ENCODE measurements at places on chromosomes 13 and 19. TPM values are rescaled to one million over a fixed set of nuclear protein-coding genes. Genes with fewer than 3 reads are reported as not detected.

SSC5D gene
- total RNA-seq, result 0.41 TPM

DNA sequence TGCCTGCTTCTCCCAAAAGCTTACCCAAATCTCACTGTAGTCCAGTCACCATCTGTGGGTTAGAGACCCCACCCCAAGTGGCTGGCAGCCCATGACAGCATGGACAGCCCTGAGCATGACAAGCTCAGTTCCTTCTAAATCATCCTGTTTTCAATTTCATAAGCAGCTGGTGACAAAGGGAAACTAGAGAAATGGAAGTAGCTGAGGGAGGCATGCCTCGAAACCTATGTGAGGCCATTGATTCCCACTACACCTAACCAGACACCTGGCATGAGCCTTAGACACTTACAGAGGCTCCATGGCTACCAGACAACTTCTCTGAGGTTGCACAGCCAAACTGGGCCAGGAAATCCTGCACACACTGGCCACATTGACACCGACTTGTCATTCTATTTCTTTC lies 56.2 kb downstream of the ABCC4 start:
- ATAC-seq, result no peak

DNA sequence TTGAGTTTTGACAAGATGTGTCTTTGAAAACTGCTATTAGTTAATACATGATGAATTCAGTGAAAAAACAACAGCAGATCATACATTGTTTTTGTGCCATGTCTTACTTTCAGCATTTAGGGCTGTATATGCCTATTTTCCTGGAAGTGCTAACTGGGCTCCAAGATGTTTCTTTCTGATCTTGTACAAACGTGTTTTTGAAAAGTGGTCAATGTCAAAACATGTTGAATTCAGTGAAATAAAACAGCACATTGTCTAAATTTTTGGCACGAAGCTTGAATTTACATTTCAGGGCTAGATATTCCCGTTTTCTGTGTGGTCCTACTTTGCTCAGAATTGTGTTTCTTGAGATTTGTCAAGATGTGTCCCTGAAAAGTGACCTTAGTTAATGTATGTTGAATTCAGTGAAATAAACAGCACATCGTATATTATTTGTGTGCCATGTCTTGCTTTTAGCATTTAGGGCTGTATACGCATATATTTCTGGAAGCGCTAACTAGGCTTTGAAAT lies 14.7 kb upstream of the PARP4 start:
- ATAC-seq, result no peak

DNA sequence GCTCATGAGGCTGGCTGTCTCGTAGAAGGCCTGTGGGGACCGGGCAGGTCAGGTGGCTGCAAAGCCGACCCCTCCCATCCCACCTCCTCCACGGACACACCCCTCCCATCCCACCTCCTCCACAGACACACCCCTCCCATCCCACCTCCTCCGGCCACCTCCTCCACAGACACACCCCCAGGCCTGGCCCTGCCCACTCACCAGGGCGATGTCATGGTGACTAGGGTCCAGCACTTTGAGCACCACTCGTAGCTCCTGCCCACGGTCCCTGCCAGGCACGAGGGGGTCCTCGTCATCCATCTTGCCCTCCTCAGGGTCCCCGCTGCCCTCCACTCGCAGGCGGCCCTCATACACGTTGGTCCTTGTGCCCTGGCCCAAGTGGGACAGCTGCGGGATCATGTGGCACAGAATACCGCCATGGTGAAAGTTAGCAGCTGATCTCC lies 18.8 kb downstream of the TYK2 start:
- no peak for ATAC-seq

DNA sequence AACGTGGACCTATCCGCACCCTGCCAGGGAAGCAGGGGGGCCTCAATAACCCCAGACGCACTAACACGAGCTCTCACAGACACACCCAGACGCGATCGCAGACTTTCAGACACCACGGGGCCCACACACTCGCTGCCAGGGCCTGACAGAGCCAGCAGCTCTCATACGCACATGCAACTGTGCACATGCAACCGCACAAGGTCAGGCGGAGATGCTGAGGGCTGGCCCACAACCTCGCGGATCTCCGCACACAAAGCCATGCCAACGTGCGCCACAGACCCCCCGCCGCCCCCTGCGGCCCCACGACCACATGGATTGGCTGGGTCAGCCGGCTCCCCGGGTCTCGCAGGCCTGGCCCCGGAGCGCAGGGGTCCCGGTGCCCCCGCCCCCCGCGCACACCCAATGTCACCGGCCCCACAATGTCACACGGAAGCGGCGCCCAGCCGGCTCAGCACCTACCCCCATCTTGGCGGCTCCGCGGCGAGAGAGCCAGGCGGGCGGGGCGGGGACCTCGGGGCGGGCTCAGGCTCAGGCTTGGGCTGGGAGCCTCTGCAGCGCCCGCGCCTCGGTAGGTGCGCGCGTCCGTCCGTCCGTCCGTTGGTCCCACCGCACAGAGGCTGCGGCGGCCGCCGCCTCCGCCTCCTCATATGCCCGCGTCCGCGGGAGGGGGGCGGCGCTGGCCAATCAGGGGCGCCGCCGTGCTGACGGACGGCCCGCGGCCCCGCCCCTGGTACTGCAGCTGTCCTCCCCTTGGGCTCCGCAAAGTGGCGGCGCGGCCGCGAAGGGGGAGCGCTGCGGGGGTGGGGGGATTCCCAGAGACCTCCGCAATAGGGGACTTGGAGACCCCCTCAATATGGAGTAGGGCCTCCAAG lies at the start of gene ATP1A3:
Gene ATP1A3 (minus strand): TSS at position 619 of the 872 bp plus-strand sequence. CDS start 154 bp downstream, at position 465.
- peak; percentile 83 for ATAC-seq

CCL25 gene
- not detected for total RNA-seq

DNA sequence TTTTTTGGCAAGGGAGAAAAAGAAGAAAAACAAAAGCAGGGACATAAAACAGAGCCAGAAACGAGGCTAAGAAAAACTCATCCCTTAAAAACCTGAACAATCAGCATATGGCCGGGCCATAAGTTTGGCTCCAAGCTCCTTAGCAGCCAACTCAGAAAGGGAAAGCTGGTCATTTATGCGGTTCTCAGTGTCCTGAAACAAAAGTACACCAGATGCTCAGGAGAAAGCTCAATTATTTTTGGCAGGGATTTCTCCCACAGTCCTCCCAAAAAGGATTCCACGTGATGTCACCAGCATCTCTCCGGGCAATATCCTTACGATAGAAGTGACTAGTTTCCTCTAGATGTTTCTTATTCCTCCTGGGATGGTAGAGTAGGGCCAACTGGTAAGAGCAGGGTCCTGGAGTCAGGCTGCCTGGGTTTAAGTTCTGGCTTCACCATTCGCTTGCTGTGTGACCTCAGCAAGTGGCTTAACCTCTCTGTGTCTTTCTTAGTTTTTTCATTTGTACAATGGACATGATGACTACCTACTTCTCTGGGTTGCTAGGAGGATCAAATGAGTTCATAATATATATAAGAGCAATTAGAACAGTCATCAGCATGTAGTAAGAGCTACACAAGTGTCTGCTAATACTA lies 34.0 kb downstream of the PIN1 start:
- ATAC-seq, result no peak

KIR2DL4 gene
- total RNA-seq, result not detected

CDX2 gene
- total RNA-seq, result not detected

GRCh38 chr13:111382877-111383276 lies 62.4 kb downstream of the TEX29 start:
- no peak for ATAC-seq

ZIC2 gene
- 0.84 TPM for total RNA-seq

DNA sequence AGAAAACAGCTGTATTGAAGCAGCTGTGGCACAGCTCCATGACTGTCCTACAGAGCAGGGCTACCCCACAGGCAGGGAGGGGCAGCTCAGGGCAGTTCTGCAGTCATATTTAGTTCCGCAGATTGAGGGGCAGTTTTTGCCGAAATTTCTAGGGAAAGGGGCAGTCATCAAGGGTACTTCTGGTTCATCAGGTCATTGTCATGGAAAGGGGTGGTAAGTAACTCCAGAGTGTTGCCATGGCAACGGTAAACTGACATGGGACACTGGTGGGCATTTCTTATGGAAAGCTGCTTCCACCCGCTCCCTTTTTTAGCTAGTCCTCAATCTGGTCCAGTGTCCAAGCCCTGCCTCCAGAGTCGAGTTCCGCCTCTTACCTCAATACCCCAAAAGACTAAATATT lies 702.8 kb downstream of the LIG4 start:
- no peak for ATAC-seq

PRRG2 gene
- total RNA-seq, result 3.8 TPM

- ATAC-seq, result no peak
Observed at GRCh38 chr13:109152941-109153340, 523.5 kb downstream of the MYO16 start.
